ENCODE measurements at places on chromosomes 2 and 18. TPM values are rescaled to one million over a fixed set of nuclear protein-coding genes. Genes with fewer than 3 reads are reported as not detected.

DNA sequence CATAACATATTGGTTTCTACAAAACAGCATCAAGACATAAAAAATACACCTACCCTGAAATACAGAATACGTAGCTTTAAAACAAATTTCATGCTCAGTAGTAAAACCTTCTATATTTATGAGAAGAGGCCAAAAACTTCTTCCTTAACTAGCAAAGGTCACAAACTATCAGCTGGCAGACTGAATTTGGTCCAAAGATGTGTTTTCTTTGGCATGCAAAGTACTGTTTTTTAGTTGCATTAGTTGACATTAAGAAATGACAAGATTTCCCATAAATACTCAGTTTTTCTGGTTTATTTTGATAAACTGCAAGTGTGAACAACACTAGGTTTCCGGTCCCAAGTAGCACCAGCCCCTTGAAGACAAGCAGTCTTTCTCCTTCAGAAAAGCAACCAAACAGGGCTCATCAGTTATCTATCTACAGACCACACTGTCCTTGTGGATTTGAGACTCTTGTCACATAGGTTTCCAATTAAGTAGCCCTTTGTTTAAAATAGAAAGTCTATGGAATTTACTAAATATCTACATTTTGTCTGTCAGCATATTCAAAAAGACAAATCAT is 35.6 kb downstream of the SLC25A12 start:
- H3K4me3 ChIP-seq = no peak overlapping the region
- no peak overlapping the region for H3K27ac ChIP-seq
- H3K36me3 ChIP-seq = peaks cover 23% of the 10 kb centered on the region
- H3K4me1 ChIP-seq = peaks cover 3% of the 10 kb centered on the region
- H3K27me3 ChIP-seq = no peaks in the 10 kb centered on the region

DNA sequence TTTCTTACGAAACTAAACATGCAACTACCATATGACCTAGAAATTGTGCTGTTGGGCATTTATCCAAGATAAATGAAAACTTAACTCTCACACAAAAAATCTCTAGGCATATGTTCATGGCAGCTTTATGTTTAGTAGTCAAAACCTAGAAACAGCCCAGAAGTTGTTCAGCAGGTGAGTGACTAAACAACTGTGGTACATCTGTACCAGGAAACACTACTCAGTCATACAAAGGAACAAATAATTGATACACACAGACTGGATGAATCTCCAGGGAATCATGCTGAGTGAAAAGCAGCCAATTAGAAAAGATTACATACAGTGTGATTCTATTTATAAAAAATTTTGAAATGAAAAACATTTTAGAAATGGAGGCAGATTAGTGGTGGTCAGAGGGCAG is 29.3 kb downstream of the DYNC2LI1 start:
- no peaks in the 10 kb centered on the region for H3K36me3 ChIP-seq
- no peak overlapping the region for H3K27ac ChIP-seq
- no peak for DNase-seq
- H3K4me3 ChIP-seq = no peak overlapping the region
- H3K4me1 ChIP-seq = no peaks in the 10 kb centered on the region

Gene CRYGC
- not detected for total RNA-seq

Gene LGALSL
- 0.19 TPM for total RNA-seq

Gene KLHL29
- total RNA-seq = 1.6 TPM
